ENCODE measurements at places on chromosomes 5 and 9.

- no peak for DNase-seq
Observed at GRCh38 chr5:107517185-107518033, 153.3 kb downstream of the EFNA5 start.

GRCh38 chr5:181121675-181122561 lies 9.1 kb downstream of the OR2V1 start:
- DNase-seq, result no peak

GRCh38 chr5:14702238-14702839 lies 37.8 kb downstream of the OTULIN start:
- no peak for DNase-seq

DNA sequence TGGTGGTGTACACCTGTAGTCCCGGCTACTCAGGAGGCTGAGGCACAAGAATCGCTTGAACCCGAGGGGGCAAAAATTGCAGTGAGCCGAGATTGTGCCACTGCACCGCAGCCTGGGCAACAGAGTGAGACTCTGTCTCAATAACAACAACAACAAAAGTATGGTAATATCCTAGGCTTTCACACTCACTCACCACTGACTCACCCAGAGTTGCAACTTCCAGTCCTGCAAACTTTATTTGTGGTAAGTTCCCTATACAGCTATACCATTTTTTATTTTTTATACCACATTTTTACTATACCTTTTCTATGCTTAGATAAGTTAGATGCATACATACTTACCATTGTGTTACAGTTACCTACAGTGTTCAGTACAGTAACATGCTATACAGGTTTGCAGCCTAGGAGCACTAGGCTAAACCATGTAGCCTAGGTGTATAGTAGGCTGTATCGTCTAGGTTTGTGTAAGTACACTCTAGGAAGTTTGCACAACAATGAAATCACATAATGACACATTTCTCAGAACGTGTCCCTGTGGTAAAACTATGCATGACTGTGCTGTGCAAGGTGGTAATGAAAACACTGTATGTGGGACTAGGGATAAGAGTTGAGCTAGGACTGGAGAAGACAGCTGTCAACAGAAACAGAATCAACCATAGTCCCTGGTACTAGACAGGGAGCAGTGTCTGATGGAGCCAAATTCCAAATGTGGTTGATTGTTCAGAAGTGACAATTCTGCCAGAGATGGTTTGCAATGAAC lies 109.5 kb upstream of the RAD23B start:
- DNase-seq, result no peak

Data from stimulated activated CD4-positive, alpha-beta T cell treated with anti-CD3 and anti-CD28 coated beads, Interleukin-1b, Interleukin-23, amount 100 ng/mL, for 1 hour (primary cell).